Activated CD4-positive, alpha-beta T cell treated with anti-CD3 and anti-CD28 coated beads for 36 hours (primary cell): ENCODE measurements at places on chromosomes 12 and 14. TPM values are rescaled to one million over a fixed set of nuclear protein-coding genes. Genes with fewer than 3 reads are reported as not detected.

- H3K4me1 ChIP-seq: peaks cover 65% of the 10 kb centered on the region
- H3K36me3 ChIP-seq: peaks cover 67% of the 10 kb centered on the region
- H3K27ac ChIP-seq: peak overlapping the region; percentile 99
- no peaks in the 10 kb centered on the region for H3K27me3 ChIP-seq
- DNase-seq: peak; percentile 63
Observed at GRCh38 chr14:100070310-100070709, 5.1 kb downstream of the EVL start.

Gene BICDL1
- total RNA-seq: 106 TPM

DNA sequence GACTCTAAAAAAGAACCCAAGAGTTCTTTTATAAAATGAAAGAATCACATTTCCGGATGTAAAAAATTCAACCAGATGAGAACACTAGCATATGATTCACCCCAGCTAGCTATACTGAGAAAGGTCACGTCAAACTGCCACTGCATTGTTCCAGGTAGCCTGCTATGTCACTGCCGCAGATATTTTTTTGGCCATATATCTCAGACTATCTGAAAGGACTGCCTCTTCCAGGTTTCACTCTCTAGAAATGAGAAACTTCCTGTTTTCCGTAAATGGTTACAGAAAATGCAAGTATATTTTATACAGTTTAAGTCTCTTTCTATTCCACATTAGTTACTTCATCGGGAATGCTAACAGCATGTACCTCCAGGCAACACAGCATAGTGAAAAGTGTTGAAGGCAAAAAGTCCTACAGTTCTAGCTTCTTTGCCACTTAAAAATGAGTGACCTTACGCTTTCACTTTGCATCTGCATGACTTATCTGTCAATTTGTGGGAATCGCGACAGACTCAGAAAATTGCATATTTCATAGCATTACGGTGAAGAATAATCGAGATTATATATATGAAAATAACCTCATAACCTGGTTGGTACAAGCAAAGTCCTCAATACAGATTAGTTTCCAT is 105.2 kb downstream of the MED13L start:
- peaks cover 72% of the 10 kb centered on the region for H3K4me1 ChIP-seq
- H3K4me3 ChIP-seq: peak overlapping the region; percentile 73
- peak overlapping the region; percentile 97 for H3K27ac ChIP-seq
- H3K27me3 ChIP-seq: no peaks in the 10 kb centered on the region
- H3K36me3 ChIP-seq: peaks cover 5% of the 10 kb centered on the region

Gene NOS1
- total RNA-seq: not detected

DNA sequence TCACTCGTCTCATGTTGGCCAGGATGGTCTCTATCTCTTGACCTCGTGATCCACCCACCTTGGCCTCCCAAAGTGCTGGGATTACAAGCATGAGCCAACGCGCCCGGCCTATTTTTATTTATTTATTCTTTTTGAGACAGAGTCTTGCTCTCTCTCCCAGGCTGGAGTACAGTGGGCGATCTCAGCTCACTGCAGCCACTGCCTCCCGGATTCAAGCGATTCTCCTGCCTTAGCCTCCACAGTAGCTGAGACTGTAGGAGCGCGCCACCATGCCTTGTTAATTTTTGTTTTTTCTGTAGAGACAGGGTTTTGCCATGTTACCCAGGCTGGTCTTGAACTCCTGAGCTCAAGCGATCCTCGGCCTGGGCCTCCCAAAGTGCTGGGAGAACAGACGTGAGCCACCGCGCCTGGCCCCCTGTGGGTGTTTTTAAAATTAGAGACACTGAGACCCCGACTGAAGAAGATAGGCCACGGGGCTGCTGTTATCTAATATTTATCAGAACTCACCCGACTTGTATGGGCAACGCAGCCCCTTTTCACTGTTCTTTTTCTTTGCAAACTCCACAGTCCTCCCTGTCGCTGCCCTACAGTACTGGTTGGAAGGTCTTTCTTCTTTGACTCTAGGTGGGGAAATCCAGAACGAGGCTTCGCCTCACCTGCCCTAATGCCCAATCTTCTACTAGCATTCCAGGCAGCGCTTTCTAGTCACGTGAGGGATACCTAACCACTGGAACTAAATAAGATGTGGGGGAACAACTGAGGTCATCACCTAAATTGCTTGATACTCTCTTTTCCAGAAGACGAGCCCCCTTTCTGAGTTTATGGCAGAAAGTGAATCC is 1.4 kb upstream of the GABARAPL1 start:
- H3K27ac ChIP-seq: no peak overlapping the region
- H3K4me1 ChIP-seq: peaks cover 29% of the 10 kb centered on the region
- no peaks in the 10 kb centered on the region for H3K36me3 ChIP-seq

Gene SLC17A8
- total RNA-seq: not detected

- no peak overlapping the region for H3K4me3 ChIP-seq
- H3K4me1 ChIP-seq: peaks cover 25% of the 10 kb centered on the region
- no peaks in the 10 kb centered on the region for H3K36me3 ChIP-seq
Observed at GRCh38 chr12:113049976-113050742, 6.4 kb upstream of the DTX1 start.

- no peak overlapping the region for H3K4me3 ChIP-seq
- no peaks in the 10 kb centered on the region for H3K27me3 ChIP-seq
- H3K36me3 ChIP-seq: no peaks in the 10 kb centered on the region
- no peaks in the 10 kb centered on the region for H3K4me1 ChIP-seq
- H3K27ac ChIP-seq: no peak overlapping the region
Observed at GRCh38 chr12:18391151-18391550, 129.8 kb downstream of the PIK3C2G start.

- no peak overlapping the region for H3K27ac ChIP-seq
- H3K27me3 ChIP-seq: no peaks in the 10 kb centered on the region
- DNase-seq: no peak
- H3K4me1 ChIP-seq: no peaks in the 10 kb centered on the region
Observed at GRCh38 chr12:78038541-78038940, 207.8 kb downstream of the NAV3 start.

DNA sequence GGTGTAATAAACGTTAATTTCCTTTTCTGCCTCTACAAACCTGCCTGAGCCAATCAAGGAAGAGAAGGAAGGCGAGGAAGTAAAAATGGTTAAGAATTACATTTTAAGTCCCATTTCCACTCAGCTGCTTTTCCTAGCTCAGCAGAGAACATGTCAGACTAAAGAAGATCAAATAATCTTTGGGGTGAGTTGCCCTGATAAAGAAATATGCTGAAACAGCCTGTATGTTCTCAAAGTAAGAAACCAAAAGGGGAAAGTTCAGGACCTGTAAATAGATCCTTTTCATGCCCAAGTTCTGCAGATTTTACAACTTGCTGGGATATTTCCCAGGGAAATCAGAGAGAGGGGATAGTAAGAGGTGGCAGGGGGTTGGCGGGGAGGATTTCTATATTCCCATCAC is 55.5 kb downstream of the PHLDA1 start:
- H3K4me1 ChIP-seq: peaks cover 67% of the 10 kb centered on the region
- peak overlapping the region; percentile 40 for H3K27ac ChIP-seq
- no peak for DNase-seq
- H3K27me3 ChIP-seq: no peaks in the 10 kb centered on the region

GRCh38 chr12:116918464-116918863 is 7.7 kb downstream of the FBXW8 start:
- no peak overlapping the region for H3K4me3 ChIP-seq
- DNase-seq: no peak
- peaks cover 12% of the 10 kb centered on the region for H3K27me3 ChIP-seq
- peaks cover 28% of the 10 kb centered on the region for H3K36me3 ChIP-seq
- H3K4me1 ChIP-seq: peaks cover 57% of the 10 kb centered on the region

DNA sequence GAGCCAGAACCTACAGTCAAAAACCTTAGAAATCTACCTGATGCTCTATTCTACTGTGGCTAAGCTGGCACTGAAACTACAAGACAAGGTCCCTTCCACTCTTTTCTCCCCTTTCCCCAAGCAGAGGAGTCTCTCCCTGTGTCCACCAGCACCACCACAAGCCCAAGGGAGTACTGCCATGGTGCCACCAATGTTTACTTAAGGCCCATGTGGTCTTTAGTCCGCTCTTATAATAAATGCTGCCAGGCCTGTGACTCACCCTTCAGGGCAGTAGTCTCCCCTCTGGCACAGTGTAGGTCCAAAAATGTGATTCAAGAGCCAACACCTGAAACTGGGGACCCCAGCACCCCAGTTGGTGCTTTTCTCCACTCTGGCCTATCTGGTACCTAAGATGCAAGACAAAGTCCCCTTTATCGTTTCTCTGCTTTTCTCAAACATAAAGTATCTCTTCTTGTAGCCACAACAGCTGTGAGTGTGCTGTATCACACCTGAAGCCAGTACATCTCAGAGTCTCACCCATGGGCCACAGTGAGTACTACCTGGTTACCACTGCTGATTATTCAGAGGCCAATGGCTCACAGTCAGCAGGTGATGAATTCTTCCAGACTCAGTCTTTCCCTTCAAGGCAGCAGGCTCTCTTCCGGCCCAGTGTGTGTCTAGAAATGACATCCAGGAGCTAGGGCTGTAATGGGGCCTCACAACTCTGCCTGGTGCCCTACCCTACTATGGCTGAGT is 29.3 kb downstream of the SLC38A2 start:
- no peak for DNase-seq
- peaks cover 2% of the 10 kb centered on the region for H3K27me3 ChIP-seq
- no peak overlapping the region for H3K27ac ChIP-seq
- H3K36me3 ChIP-seq: no peaks in the 10 kb centered on the region
- peaks cover 5% of the 10 kb centered on the region for H3K4me1 ChIP-seq
- H3K4me3 ChIP-seq: no peak overlapping the region

Gene PIK3C2G
- total RNA-seq: not detected

GRCh38 chr14:71408362-71409030 is 501.2 kb downstream of the PCNX1 start:
- no peak overlapping the region for H3K27ac ChIP-seq
- no peak for DNase-seq

GRCh38 chr12:49403971-49404450 is 36.7 kb downstream of the SPATS2 start:
- DNase-seq: no peak
- no peaks in the 10 kb centered on the region for H3K27me3 ChIP-seq
- no peak overlapping the region for H3K4me3 ChIP-seq
- H3K4me1 ChIP-seq: peaks cover 10% of the 10 kb centered on the region

Gene C12orf57
- 189 TPM for total RNA-seq

Gene PTPRB
- total RNA-seq: not detected

Gene ETNK1
- total RNA-seq: 62.1 TPM

Gene KRT71
- not detected for total RNA-seq

DNA sequence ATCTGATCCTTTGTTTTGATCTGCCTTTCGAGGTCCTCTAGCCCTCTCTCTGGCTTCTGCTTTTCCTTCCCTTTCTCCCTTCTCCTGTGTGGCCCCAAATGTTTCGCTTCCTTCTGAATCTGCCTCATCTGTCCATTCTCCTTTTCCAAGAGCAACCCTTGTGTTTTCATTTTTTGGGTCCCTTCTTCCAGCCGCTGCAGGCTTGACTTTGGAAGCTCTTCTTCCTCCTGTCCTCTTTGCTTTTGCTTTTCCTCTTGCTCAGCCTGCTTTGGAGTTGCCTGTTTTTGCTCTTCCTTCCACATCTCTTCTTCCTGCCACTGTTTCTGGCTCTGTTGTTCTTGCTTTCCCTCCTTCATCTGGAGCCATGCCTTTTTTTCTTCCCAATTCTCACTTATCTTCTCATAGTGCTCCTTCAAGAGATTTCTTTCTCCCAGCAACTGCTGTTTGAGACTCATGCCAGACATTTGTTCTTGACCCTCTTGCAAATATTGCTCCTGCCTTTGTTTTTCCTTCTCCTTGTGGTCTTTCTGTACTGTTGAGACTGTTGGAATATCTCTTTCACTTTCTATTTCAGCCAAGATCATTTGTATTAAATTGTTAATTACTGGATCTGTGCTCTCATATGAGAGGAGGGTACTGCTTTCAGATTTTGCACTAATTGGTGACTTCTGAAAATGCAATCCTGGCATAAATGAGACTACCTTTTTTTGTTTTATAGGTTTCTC is 42.4 kb downstream of the FAM186A start:
- no peaks in the 10 kb centered on the region for H3K36me3 ChIP-seq
- no peaks in the 10 kb centered on the region for H3K4me1 ChIP-seq
- H3K4me3 ChIP-seq: no peak overlapping the region
- no peaks in the 10 kb centered on the region for H3K27me3 ChIP-seq

Gene CMKLR1
- total RNA-seq: not detected

Gene AICDA
- not detected for total RNA-seq

GRCh38 chr12:104677441-104678089 is 220.8 kb downstream of the CHST11 start:
- peaks cover 49% of the 10 kb centered on the region for H3K4me1 ChIP-seq
- H3K27me3 ChIP-seq: no peaks in the 10 kb centered on the region
- no peak for DNase-seq
- no peaks in the 10 kb centered on the region for H3K36me3 ChIP-seq
- H3K4me3 ChIP-seq: no peak overlapping the region
- no peak overlapping the region for H3K27ac ChIP-seq

DNA sequence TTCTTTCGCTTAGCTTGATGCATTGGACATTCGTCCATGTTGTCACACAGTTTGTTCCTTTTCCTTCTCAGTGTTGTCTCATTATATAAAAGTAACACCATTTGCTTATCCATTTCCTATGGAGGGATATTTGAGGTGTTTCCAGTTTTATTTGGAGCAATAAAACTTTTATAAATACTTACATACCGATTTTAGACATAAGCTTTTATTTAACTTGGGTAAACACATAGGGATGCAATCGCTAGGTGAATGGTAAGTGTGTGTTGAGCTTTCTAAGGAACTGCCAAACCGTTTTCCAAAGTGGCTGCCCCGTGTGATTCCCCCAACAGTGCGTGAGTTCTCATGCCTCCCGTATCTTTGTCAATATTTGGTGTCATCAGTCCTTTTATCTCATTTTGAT is 95.2 kb upstream of the DYNC1H1 start:
- peak overlapping the region; percentile 27 for H3K27ac ChIP-seq
- no peak overlapping the region for H3K4me3 ChIP-seq
- no peak for DNase-seq
- H3K27me3 ChIP-seq: no peaks in the 10 kb centered on the region
- peaks cover 62% of the 10 kb centered on the region for H3K4me1 ChIP-seq
- peaks cover 29% of the 10 kb centered on the region for H3K36me3 ChIP-seq

Gene CTSG
- not detected for total RNA-seq

Gene CHD8
- 84.3 TPM for total RNA-seq

DNA sequence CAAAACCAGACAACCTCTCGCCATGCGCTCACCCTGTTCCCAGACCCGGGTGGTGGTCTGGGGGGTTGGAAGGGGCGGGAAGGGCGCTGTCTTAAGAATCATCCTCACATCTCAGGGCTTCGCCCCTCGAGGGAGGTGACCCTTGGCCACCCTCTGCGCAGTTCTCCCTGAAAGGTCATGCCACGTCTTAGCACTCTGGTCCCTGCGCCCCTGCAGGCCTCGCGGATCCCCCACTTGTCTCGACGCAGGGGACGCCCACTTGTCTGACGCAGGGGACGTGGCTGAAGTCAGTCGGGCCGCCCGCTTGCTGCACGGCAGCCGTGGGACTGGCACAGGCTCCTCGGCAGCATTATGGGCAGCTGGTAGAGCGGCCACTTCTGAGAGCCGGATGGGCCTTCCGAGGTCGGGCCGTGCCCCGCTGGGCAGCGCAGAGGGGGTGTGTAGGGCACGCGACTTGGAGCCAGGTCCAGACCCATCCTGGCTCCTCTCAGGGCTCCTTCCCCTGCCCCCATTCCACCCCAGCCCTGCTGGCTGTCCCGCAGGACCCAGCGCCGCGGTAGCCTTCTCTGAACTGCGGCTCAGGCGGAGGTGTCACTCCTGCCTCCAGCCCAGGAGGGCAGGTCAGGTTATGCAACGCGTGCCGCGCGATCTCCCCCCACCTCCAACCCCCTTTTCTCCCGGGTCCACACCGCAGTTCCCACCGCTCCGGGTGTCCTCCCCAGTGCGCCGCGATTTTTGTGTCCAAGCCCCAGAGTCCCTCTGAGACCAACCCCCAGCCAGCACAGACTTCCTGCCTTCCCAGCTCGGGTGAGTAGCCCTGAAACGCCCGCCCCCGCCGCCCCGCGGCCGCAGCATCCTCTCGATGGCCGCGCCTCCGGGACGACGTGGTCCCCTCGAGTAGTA is 40.9 kb upstream of the CAPRIN2 start:
- peak overlapping the region; percentile 0 for H3K27ac ChIP-seq
- peak; percentile 81 for DNase-seq
- peaks cover 17% of the 10 kb centered on the region for H3K4me1 ChIP-seq
- peak overlapping the region; percentile 65 for H3K4me3 ChIP-seq
- H3K36me3 ChIP-seq: no peaks in the 10 kb centered on the region
